ENCODE measurements at places on chromosomes 16 and 17. TPM values are rescaled to one million over a fixed set of nuclear protein-coding genes. Genes with fewer than 3 reads are reported as not detected.

The GUCY2D gene
- not detected for total RNA-seq

GRCh38 chr17:80647746-80648145 lies 103.1 kb downstream of the RPTOR start:
- peak overlapping the region; percentile 13 for H3K27ac ChIP-seq
- H3K36me3 ChIP-seq, result peaks cover 8% of the 10 kb centered on the region
- no peaks in the 10 kb centered on the region for H3K27me3 ChIP-seq
- DNase-seq, result peak; percentile 21
- peak overlapping the region; percentile 55 for H3K4me3 ChIP-seq

DNA sequence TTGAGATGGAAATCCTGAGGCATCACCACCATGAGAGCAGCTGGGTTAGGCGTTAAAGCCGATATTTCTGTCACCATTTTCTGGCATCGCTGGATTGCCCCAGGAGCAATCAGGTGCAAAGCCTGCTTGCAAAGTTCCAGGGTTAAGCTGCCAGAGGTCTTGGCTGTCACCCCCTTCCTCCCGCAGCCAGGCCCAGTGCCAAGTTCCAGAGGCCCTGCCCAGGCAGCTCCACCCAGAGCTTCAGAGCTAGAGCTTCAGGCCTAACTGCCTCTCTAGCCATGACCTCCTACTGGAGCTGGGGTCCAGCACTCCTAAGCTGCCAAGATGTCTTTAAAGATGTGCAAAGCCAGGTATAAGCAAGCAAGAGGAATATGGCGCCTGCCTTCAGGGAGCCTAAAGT lies 8.8 kb upstream of the TMEM238L start:
- no peaks in the 10 kb centered on the region for H3K4me1 ChIP-seq
- no peak for DNase-seq
- no peak overlapping the region for H3K4me3 ChIP-seq
- H3K36me3 ChIP-seq, result no peaks in the 10 kb centered on the region
- no peaks in the 10 kb centered on the region for H3K27me3 ChIP-seq
- H3K27ac ChIP-seq, result no peak overlapping the region

DNA sequence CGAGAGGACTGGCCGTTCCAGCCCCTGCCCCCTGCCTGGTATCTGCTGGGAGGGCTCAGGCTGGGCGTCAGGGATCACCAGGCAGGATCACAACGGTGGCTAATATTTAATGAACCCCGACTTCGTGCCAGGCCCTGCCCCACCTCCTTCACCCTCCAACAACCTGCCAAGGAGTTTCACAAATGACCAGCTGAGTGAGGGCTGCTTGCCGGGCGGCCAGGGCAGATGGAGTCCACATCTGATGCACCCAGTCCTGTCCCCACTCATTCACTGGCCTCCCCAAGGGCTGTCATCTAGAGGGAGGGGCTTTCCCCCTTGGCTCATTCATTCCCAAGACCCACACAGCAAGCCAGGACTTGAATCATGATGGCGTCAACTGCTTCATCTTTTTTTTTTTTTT lies 17.5 kb downstream of the UBALD1 start:
- H3K27ac ChIP-seq, result no peak overlapping the region
- no peak for DNase-seq
- H3K4me3 ChIP-seq, result no peak overlapping the region
- no peaks in the 10 kb centered on the region for H3K4me1 ChIP-seq
- no peaks in the 10 kb centered on the region for H3K27me3 ChIP-seq

All from activated T-cell treated with anti-CD3 and anti-CD28 coated beads, Interleukin-2, amount 50 U/mL, for 72 hours (primary cell).